ENCODE measurements at places on chromosomes 12 and 14.

DNA sequence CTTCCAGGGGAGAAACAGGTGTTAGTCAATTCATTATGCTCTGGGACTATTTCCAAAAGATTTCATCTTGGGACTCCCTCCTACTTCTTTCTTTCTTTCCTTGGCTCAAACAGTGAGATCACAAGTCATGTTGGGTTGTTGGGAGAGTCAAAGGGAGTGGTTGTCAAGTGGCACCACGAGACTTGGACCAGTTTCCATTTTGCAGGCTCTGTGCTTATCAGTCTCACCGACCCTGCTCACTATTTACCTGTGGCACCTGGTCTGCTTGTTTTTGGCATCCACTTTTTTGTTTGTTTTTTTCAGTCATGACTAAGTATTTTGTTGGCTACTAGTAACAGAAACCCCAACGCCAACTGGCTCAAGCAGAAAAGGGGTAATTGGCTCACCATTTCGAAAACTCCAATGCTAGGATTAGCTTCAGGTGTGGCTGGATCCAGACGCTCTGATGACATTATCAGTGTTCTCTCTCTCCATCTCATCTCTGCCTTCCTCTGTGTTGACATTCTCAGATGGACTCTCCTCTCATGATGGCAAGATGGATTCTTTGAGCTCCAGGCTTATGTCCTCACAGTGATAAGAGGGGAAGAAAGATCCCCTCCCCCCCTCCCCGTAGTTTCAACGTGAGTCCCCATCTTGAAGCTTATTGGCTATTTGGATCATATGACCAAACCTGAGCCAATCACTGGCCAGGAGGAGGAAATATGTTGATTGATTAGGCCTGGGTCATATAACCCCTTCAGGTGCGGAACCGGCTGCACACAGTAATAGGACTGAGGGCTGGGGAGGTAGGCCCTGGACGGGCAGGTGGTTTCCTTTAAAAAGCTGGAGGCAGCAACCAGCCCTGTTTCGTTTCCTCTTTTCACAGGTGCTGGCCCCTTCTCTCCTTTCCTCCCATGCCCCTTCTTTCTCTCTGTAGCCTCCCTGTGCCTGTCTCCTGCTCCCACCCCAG lies 84.2 kb downstream of the AACS start:
- no peak for DNase-seq

DNA sequence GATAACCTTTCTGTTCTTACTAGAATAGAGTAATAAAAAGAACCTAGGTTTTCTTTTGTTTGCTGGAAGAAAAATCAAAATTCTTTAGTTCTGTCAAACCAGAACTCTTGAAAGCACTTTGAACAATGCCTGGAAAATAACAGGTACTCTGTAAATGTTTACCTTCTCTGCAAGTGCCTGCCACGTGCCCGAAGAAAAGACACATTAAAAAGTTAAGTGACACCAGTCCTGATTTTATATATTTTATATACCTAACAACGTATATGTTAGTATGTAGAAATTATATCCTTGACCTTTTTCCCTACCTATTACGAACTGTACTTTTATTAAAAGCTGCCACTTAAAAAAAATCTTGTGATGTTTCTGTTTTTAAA lies 976 bp downstream of the THAP2 start:
- DNase-seq = no peak

DNA sequence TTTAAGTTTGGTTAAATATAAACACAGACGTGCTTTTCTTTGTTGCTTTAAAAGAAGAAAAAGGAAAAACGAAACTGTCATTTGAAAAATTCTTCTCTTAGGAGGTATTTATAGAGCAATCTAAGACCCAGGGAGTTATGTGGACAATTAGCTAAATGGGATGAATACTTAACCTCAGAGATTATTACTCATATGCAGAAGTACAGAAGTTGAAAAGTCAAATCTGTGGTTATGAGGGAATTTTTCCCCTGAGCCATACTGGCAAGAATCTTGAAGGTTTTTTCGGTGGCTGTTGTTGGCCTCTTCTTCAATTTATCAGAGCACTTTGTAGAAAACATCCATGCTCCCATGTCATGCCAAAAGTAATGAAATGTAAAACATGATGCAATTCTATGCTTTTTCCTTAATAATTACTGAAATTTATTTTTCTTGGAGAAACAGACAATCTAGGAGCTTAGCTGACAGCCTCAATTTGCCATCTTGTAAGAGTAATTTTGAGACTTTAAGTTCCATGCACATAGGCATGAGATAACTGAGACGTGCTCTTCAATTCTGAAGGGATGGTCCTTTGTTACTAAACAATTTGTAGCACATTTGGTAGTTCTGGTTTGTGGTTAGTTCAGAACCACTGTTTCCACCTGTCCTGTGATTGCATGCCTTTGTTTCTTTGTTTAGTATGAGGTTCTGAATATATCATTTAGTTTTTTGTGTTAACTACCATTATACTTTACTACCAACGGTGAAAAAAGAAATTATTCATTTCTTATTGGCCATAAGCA lies 126.6 kb downstream of the BCAT1 start:
- no peak for DNase-seq

DNA sequence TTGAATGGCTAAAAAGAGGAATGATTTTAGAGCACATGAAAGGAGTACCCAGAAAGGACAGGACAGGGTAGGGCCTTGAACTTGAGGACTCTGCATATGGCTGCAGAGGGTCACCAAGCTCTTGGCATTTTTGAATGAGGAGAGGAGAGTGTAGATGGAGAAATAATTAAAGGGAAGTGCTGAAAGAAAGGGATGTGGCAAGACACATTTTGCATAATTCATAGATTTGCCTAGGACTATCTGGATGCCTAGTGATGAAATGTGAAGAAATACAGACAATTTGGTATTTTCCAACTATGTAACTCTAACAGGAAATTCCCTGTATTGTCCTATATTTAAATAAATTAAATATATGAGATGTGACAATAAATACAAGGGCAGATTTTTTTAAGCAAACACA lies 27.5 kb upstream of the MDM1 start:
- no peak for DNase-seq

DNA sequence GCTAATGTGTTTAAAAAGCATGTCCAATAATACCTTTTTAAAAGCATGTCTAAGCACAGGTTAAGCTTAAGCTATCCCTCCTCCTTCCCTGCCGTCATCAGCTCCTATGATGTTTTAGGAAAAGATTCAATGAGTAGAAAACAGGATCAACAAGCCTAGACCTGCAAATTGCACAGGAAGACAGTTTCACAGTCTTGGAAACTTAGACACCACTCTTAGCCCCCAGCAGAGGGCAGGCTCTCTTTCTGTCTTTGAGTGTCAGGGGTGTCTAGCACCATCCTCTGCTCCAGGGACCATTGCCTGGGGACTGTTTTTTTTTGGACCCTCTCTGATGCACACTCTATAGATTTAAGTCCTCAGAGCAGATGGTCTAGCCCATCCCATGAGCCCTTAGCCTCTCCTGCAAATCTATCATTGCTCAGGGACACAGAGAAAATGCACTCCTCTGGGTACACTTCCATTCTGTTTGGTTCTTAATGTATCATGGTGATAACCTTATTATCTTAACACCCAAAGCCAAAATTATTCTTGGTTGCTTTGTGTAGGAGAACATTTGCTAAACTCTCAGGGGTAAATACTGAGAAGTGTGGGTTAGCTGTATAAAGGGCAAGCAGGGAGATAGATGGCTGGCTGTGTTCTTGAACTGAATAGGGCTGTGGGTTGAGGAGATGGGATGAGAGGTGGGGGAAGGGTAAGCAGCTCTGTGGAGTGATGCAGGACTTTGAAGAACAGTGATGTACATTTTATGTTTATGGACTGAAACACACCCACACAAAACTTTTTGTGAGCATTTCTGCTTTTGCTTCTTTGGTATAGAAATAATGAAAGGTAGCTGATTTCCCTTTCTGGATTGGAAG lies 259.9 kb upstream of the DDHD1 start:
- no peak for DNase-seq

DNA sequence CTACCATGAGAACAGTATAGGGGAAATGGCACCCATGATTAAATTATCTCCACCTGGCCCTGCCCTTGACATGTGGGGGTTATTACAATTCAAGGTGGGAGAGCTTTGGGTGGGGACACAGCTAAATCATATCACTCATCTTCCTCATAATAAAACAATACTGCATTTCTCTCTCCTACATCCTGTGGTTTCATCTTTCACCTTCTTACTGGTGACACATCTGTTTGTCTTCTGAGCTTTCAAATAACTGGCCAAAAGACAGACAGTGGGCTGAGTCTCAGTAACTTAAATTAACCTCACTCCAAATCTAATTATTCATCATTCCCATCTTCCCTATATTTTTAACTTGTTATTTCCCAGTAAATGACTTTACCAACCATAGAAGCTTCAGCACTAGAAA lies 729.7 kb upstream of the USP15 start:
- no peak for DNase-seq

DNA sequence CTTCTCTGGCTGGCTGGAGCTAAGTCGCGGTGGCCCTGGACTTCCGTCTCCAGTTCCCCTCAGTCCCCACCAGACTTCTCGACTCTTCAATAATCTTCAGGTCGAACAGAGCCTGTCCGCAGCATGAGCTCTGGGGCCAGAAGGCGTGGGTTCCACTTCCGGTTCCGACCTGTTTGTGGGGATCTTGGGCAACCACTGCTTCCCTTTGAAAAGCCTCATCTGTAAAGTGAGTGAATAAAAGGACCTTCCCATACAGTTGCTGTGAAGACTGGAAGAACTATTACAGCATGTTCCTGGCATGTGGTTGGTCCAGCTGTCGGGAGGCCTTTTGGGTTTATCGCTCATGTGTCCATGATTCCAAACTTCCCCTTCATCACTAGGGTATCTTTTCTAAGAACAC lies 19.4 kb downstream of the ADGRD1 start:
- no peak for DNase-seq

DNA sequence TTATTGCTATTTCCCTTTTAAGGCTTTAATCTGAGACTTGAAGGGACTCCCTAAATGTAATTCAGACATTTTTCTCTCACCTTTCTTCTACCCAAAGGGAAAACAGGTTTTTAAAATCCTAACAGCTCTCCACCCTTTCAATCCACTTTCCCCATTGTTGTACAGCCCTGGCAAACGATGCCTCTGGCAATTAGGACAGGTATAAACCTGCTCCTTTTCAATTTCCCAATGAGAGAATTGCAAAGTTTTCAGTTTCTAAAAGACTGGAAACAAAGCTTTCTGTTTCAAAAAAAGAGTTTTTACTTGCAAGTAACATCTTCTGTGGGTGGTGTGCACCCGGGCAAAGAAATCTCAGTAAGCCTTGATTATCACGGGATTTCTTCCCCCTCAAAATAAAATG lies 131.2 kb downstream of the HMGA2 start:
- no peak for DNase-seq

- DNase-seq = no peak
These were observed 737.8 kb downstream of the RERGL start for GRCh38 chr12:17352164-17352563.

- DNase-seq = no peak
These were observed 210.4 kb upstream of the NUDT4 start for GRCh38 chr12:93167331-93167730.

- no peak for DNase-seq
These were observed 117.4 kb downstream of the GCH1 start for GRCh38 chr14:54785136-54785777.

DNA sequence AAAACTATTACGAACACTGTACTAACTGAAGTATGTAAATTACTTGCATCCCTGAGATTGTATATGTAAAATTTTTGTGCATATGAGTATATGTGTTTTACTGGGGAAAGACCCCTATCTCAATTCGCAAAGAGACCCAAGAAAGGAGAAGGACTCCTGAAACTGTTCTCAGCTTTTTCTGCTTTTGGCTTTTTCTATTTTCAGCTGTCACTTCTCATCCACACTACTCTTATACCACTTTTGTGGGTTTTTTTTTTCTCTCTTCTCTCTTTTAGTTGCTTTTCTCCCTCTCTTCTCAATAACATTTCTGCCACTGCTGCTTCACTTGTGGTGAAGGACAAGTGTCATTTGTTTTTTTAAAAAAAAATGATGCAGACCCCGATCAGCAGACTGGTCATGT lies 39.8 kb downstream of the NIN start:
- no peak for DNase-seq

DNA sequence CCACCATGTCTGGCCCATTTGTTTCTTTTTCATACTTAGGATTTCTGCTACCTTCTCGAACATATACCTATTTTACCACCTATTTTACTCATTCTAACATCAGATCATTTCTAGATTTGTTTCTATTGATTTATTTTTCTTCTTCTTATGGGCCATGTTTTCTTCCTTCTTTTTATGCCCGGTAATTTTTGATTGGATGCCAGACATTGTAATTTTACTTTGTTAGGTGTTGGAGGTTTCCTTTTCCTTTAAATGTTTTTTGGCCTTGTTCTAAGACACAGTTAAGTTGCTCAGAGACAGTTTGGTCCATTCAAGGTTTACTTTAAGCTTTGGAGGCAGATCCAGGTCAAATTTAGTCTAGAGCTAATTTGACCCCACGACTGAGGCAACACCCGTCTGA lies 14.7 kb upstream of the BEGAIN start:
- no peak for DNase-seq

Data from CD4-positive, alpha-beta T cell (primary cell).